ENCODE measurements at places on chromosomes 7 and 10.

- no peak for DNase-seq
Measured at GRCh38 chr7:28750981-28751380, 207.1 kb downstream of the TRIL start.

DNA sequence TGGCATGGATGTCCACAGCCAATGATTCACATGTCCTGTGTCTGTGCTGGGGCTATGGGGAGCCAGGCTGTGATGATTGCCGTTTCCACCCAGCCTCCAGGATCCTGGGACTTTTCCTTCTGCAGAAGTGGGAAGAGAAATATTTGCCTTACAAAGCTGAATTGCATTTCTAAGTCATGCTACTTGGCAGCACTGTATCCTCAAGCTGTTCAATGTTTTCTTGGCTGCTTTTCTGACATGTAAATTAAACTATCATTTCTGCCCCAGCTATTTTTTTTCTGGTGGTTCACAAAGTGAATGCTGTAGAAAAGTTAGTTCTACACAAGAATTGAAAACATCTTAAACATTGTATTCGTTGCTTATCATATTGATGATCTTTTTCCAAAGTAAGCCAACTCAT lies 51.9 kb upstream of the TCERG1L start:
- no peak for DNase-seq

DNA sequence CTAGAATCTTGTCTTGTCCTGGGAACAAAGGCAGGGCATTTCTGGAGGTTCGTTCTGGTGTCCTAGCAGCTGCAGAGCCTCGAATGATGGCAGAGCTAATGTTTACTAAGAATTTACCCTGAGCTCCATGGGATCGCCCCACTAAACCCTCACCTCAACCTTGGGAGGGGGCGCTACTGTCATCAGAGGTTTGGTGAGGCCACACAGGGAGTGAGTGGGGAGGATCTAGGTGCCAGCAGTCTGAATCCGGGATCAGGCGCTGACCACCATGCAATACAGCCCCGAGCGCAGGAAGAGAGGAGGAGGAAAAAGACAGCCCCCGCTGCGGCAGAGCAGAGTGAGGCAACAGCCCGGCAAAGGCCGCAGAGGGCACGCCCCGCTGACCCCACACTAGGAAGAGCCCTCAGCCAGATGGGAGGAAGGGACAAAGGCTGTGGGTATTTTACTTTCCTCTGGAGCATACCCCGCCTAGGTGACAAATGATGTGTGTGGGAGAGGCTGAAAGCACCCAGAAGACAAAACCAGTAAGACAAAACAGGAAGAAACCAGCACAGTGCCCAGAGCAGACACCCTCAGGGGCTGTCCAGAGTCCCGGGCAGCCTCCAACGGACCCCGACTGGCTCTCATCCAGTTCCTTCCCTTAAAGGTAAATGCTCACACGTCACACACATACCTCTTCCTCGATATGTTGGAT lies 103.5 kb downstream of the FAM53B start:
- DNase-seq: no peak

DNA sequence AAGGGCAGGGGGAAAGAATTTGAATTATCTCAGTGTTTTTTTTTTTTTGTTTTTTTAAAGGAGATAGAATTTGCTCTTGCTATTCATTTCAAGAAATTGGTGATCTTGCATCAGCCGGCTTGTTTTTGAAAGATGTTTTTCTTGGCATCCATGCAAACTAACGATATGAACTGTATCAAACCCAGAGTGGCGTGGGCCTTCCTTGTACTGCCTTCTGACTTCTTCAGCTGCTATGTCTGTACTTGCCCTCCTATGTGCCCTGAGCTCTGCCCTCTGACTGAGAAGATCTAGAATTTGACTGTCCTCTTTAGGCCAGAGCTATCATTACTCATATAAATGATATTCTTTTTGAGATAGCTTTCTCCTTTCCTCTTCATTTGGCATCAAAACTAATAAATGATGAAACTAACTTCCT lies 183.1 kb downstream of the EXOC4 start:
- no peak for DNase-seq

DNA sequence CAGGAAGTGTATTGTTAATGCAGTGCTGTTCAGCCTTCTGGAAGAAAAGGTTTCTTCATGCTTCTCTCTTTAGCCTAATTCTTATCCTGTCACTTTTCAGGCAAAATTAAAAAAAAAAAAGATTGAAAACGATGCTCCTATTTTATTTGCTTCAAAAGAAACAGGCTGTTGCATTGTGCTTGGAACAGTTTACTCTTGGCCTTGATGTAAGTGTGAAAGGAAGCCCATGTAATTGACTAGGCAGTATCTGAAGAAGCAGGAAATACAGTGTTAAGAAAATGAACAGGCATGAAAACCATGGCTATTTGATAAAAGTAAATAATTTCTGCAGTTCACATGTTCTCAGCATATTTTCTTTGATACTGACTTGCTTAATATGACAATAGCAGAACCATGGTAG lies 40.4 kb upstream of the ATRNL1 start:
- no peak for DNase-seq

DNA sequence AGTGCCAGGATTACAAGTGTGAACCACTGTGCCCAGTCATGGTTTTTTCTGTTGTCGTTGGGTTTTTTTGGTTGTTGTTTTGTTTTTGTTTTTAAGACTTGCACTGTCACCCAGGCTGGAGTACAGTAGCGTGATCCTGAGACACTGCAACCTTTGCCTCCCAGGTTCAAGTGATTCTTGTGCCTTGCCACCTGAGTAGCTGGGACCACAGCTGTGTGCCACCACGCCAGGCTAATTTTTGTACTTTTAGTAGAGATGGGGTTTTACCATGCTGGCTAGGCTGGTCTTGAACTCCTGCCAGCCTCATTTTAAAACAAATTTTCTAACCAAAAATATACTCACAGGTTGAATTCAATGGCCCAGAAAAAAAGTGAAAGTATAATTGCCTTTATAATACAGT lies 174.1 kb downstream of the AHR start:
- DNase-seq: no peak

DNA sequence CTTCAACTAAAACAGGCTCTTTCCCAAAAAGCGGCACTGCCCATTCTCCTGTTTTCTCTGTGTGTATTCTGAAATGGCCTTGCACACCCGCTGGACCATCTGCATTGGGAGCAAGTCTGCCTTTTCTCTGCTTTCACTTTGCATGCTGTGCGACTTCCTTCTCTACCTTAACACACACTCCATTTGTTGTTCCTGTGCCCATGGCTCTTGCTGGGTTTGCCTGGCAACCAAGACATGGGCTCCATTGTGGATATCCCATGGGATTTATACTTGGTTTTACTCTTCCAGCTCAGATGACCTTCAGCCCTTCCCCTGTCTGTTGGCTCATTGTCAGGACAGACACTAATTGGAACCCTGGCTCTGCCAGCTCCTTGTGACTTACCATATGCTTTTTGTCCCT lies 465.3 kb downstream of the REEP3 start:
- DNase-seq: no peak

GRCh38 chr7:71430246-71430645 lies 298.3 kb downstream of the GALNT17 start:
- DNase-seq: no peak

GRCh38 chr7:2222516-2222915 lies 10.2 kb downstream of the MAD1L1 start:
- DNase-seq: no peak

DNA sequence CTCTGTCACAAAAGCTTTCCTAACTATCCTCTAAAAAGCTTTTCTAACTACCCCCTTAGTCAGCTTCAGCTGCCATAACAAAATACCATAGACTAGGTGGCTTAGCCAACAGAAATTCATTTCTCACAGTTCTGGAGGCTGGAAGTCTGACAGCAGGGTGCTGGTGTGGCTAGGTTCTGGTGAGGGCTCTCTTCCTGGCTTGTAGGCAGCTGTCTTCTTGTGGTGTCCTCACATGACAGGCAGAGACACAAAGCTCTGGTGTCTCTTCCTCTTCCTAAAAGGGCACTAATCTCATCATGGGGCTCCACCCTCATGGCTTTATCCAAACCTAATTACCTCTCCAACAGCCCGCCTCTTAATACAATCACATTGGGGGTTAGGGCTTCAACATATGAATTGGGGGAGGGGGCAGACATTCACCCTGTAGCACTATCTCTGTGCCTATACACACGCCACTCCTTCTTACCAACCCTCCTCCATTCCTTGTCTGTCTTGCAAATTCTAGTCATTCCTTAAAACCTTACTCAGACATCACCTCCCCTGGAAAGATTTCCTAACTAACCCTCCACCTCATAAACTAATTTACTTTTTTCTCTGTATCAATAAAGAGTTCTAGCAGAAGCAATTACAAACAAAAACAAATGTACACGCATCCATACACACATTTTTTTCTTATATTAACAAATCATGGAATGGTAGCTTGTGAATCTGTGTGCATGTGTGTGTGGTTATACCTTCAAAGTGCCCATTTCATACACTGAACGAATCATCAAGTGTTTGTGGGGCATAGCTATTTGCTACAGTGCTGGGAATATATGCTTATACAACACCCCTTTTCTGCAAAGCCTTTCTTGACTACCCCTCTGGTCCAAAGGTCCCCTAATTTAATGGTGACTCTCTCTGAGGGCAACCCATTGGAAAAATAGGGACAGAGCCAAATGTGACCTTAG lies 26.4 kb downstream of the RHOBTB1 start:
- no peak for DNase-seq

- DNase-seq: no peak
Measured at GRCh38 chr10:63627396-63627795, 106.2 kb downstream of the REEP3 start.

DNA sequence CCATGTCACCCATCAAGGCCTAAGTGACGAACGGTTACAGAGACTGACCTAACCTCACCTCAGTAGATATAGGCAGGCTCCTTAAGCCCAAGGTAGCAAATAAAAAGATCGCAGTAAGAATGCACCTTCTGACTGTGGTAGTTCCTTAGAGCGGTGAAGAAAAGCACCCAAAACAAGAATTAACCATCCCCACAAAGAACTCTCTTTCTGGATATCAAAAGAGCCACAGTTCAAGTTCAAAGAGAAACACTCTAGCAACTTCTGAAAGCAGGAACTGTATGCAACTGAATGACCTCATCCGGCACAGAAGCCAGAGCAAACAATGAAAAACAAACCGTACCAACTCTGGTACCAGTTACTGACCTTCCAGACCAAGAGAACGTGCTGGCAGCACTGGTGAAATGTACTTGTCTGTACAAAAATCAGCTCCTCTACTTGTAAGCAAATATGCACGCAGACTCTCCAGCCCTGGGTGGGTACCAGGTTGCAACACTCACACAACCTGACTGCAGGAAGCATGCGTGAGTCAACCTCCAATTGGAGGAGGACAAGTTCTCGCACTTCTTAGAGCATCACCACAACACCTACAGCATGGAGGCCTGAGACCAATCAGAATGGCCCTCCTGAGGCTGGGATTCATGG lies 202.7 kb downstream of the FAM107B start:
- DNase-seq: no peak

GRCh38 chr7:27690649-27691048 lies 28.0 kb upstream of the HIBADH start:
- no peak for DNase-seq

DNA sequence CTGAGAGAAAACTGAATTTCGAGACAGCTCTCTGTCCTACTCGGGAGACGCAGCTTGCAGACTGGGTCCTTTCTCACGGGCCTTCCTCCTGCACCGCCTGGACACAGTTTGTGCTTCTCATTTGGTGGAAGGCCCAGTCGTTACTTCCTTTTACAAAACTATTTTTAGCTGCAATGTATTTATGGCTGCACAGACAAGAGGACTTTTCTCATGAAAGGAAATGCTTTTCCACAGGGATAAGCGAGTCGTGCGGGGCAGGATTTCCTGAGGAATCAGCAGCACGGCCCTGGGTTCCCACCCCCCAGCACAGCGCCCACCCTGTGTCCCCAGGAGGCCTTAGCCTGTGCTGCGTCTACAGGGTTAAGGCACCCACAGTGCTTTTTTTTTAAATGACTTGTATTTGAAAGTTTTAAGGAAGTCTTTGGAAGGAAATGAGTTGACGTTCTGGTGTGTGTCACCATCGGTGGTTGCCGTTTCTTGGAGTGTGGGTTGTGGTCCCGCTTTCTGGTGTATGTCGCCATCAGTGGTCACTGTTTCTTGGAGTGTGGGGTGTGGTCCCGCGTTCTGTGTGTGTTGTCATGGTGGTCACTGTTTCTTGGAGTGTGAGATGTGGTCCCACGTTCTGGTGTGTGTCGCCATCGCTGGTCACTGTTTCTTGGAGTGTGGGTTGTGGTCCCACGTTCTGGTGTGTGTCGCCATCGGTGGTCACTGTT lies 50.9 kb downstream of the INPP5A start:
- DNase-seq: no peak

DNA sequence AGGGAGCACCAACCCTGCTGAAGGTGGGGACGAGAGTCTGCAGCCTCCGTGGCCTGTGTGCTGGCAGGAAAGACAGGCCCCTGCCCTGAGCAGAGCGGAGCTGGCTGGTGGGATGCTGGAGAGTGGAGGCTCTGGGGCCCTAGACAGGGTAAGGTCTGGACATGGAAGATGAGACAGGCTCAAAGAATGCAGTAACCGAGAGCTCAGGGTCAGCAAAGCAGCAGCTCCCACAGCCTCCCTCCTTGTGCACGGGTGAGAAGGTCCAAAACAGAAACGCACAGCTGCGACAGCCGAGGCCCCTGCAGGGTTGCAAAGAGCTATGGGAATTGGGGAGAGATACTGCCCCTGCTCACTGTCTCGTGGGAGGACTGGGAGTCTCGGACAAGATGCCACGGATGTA lies 80.5 kb downstream of the TNS3 start:
- no peak for DNase-seq

- peak; percentile 13 for DNase-seq
Measured at GRCh38 chr10:21976739-21977138, 26.8 kb downstream of the DNAJC1 start.

DNA sequence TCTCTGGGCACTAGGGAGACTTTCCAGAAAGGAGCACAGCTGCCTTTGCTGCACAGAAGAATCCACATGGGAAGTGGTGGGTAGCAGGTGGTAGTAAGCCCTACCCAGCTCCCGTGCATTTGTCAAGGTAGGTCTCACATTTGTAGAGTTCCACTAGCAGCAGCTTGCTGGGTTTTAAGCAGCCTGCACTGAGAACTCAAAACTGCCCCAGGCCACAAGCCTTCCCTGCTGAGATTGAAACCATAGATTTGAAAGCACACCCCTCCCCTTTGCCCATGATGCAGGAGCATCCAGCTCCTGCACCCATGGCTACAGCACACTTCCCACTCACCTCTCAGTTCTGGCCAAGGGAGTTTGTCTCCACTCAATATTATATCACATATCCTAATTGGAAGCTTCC lies 604.5 kb upstream of the STEAP1 start:
- no peak for DNase-seq

All from hypothalamus (tissue), 51 donors.